ENCODE measurements at places on chromosomes 7 and 10.
A peak's percentile ranks its signal among the peaks of the same experiment; 100 is the strongest.

- DNase-seq: no peak
Measured at GRCh38 chr7:27134392-27134791, 3.8 kb upstream of the HOXA4 start.

GRCh38 chr10:122237331-122237990 is 33.6 kb upstream of the BTBD16 start:
- DNase-seq: no peak

DNA sequence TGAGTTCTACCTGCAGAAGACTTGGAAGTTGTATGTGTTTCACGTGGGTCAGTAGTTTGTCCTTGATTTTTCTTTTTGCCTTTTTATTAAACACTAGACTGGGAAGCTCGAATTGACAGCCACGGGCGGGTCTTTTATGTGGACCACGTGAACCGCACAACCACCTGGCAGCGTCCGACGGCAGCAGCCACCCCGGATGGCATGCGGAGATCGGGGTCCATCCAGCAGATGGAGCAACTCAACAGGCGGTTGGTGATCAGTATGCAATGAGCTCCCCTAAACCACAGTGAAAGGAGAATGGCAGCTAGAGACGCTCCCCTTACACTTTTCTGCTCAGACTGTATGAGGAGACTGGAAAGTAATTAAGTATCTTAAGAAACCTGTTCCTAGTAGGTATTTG is 126.7 kb upstream of the STK17A start:
- DNase-seq: no peak

DNA sequence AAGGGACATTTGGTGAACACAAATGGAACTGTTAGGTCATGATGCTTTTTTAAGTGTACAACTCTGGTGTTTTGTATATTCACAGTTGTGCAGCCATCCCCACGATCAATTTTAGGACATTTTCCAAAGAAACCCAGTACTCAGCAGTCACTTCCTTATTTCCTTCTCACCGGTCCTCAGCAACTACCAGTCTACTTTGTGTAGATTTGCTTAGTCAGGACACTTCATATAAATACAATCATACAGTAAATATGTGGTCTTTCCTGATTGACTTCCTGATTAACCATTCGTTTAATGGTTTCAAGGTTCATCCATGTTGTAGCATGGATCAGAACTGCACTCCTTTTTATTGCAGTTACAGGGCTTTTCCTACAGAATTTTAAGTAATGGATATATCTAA is 14.4 kb downstream of the SGPL1 start:
- DNase-seq: no peak

DNA sequence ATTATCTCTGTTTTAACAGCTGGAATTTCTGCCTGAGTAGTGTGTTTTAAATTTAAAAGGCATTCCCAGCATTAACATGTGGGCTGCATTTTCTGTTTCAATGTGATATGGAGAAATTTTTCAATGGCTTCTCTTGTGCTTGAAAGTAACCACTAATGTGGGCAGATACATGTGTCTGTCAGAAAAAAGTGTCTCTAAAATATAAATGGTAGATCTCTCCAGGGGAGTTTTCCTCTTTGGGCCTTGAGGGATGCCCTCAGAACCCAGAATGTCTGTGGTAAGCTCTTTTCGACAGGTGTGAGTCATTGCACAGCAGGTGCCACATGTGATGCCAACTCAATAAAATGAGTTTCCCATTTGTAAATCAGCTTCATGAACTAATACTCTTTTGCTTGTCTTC is 221.1 kb downstream of the SEMA3E start:
- no peak for DNase-seq

GRCh38 chr10:24376731-24377130 is 167.8 kb downstream of the KIAA1217 start:
- DNase-seq: no peak

DNA sequence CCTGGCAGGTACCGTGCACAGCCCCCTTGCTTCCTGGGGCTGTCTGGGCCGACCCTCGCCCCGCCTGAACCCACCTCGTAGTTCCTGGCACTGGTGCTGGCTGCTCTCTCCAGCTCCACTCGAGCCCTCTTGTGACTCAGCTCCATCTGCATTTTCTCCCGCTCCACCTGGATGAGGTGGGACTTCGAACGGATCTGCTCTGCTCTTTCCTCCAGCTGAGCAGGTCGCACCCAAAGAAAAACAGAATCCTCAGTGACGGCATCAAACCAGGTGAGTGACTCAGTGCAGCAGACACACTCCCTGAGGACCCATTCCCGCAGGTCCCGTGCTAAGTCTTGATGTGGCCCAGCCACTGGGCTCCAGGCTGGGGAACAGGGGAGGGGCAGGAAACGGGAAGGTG is 7.4 kb downstream of the MAD1L1 start:
- no peak for DNase-seq

GRCh38 chr10:52004342-52004949 is 305.1 kb upstream of the CSTF2T start:
- no peak for DNase-seq

- no peak for DNase-seq
Measured at GRCh38 chr10:70456164-70456563, 14.7 kb upstream of the NODAL start.

DNA sequence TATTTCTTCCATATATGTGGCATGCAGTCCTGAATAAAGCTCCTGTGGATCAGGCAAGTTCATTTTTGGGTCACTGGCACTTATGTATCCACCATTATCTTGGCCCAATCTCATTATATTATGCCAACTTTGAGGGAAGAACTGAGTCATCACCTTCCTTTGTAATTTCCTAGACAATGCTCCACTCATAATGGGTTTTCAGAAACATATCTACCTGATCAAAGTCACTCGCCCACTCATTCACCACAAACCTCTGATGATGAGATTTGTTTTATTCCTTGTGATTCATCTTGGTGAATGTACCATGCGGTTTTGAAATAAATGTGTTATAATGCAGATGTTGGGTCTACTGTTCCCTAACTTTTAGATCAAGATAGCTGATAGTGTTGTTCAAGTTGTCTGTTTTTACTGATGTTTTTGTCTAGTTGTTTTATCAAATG is 525.8 kb downstream of the KIF20B start:
- no peak for DNase-seq

DNA sequence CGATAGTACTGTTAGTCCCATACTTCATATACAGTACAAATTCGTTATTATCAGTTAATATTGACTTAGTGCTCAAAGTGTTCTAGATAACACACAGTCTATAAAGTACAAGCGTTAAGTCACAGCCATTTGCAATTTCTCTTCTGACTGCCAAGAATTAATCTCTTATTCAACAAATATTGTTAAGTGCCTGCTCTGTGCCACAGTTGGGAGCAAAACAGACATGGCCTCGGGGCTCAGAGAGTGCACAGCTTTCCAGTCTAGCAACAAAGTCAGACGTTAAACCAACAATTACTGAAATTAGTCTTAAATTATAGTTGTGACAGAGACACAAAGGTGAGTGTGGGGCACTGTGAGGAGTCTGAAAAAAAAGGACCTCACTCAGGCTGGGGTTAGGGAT is 113.0 kb upstream of the DPP6 start:
- no peak for DNase-seq

- DNase-seq: no peak
Measured at GRCh38 chr7:58086871-58087535, 637.0 kb downstream of the ZNF716 start.

DNA sequence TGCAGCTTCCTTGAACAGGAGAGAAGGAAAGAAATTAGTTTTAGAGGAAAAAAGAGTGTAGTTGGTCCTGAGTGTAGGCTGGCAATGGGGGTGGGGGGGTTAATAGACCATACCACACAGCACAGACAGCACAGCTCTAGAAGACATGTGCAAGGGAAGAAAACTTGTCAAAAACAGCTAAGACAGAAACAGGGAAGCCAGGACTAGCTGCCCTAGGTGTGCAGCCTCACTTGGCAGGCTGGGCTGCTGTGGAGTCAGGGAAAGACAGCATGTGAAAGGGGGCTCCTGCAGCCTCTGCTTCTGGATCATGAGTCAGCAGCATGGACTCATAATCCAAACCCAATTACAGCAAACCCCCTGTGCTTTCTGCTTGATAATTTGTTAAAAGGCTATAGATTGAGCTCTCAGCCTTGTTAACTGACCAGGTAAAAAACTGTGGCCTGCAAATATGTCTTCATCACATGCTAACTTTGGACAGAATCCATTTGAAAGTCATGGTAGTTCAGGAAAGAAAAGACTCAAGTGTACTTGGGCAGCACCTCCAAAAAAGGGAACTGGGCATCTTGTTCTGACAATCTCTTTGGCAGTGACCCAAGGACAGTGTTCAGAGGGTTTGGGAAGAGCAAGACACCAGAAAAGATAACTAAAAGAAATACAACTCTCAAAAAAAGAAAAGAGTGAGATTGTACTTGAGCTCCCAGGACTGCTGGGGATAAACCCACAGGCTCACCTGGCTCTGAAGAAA is 142.2 kb upstream of the VWC2 start:
- DNase-seq: no peak

- DNase-seq: peak; percentile 6
Measured at GRCh38 chr7:92246360-92247101, 757 bp downstream of the ANKIB1 start.

DNA sequence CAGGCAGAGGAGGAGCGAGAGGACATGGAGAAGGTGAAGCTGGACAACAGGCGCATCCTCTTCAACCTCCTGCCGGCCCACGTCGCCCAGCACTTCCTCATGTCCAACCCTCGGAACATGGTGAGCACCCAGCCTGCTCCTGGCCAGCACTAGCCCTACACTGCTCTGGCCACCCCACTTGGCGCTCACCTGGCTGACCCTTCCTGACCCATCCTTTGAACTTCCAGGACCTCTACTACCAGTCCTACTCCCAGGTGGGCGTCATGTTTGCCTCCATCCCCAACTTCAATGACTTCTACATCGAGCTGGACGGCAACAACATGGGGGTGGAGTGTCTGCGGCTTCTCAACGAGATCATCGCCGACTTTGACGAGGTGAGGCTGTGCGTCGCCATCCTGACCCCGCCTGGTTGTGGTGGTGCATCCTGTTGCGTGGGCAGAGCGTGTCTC is 129.2 kb downstream of the ADCY1 start:
- DNase-seq: no peak

DNA sequence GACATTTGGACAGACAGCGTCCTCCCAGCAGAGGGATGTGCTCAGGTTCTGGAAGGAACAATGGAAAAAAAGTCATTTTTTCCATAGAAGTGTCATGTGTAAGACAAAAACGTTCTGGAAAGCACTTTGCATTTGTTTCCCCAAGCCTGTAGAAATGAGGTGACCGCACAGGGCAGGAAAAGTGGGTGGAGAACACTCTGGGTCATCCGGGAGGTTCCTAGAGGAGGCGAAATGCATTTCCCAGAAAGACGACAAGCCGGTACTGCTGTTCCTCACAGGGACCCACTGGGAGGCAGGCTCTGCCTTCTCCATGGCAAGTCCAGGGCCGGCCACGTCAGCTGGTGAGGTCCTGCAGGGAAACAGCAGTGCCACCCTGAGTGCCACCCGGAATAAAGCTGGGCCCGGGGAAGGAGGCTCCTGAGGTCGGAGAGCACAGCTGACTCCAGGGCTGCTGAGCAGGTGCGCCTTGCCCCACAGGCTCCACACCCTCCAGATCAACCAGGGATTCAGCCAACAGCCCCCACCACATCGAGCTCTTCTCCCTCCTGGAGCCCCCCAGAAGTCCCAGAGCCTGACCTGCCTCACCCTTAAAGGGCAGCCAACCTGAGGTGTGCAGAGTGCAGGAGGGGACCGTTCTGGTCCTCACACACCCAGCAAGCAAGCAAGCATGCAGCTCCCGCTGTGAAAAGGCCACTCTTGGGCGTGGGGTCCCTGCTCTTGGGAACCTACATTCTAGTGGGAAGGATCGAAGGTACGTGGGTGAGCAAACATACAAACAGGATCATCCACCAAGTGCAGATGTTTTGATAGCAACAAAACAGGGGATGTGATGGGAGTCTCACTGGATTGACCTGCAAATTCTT is 28.8 kb upstream of the INPP5A start:
- DNase-seq: no peak

DNA sequence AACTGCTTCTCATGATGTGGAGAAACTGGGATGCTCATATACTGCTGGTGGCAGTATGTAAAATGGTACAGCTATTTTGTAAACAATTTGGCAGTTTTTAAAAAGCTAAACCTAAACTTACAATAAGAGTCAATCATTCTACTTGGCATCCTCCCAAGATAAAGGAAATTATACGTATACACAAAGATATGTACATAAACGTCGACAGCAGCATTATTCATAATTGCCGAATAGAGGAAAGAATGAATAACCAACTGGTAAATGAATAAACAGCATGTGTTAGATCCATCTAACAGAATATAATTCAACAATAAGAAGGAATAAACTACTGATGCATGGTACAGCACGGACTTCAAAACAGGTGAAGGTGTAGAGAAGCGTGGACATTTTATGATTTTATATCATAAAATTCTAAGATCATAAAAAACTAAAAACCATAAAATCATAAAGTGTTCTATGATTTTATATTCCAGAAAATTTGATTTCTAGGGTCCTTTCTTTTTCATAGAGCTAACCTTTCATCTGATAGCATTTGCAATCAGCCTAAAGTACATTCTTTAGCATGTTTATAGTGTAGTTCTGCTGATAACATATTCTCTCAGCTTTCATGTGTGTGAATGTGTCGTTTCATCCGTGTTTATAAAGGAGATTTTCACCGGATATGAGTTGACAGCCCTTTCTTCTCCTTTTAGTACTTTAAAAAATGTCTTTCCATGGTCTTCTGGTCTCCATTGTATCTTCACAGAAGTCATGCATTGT is 261.5 kb downstream of the DIP2C start:
- no peak for DNase-seq

GRCh38 chr10:56319386-56319785 is 41.7 kb downstream of the ZWINT start:
- no peak for DNase-seq

Measured in activated T-helper 1 cell treated with anti-CD3 and anti-CD28 coated beads, Interleukin-12 subunit alpha, Interleukin-12 subunit beta, Interleukin-2, Interleukin-4 antibody, amounts not matched to agents 30 ng/mL and 10 ng/mL and 1 ng/mL, durations not matched to agents 14 hours and 24 hours and 36 hours (primary cell).